ENCODE measurements at places on chromosomes 1 and 21.
A peak's percentile ranks its signal among the peaks of the same experiment; 100 is the strongest.

- no peak for DNase-seq
Measured at GRCh38 chr1:221839321-221839720, 97.4 kb upstream of the DUSP10 start.

DNA sequence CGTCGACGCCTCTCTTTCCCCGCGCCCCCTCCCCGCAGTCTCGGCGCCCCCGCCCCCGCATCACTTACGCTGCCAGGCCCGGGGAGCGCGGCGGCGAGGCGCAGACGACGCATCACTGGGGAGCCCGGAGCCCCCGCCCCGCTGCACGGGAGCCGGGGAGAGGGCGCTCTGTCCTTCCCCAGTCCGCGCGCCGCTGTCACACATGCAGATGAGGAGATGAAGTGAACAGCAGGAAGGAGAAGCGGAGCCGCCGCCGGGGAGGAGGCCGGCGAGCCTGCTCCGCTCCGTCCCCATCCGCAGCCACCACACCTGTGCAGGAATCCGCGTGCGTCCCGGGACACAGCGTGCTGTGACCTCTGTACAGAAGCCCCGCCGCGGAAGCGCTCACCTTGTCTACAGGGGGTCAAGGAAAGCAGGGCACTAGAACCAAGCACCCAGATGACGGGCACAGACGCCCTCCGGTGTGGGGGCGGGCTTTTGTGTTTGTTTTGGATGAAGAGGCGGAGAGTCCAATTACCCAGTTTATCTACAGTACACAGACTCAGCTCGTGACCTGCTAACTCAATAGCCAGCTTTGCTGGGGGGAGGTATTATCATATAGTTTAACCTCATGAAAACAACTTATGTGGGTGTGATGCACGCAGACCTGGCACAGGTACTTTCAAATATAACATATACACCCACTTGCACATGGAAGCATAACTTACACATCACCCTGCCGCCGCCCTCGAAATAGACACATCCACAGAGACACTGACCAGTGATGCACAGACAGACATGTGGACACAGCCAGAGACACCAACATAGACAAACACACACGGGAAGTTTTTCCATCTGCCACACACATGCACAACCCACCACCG is 12.4 kb downstream of the KLHDC8A start:
- no peak for DNase-seq

DNA sequence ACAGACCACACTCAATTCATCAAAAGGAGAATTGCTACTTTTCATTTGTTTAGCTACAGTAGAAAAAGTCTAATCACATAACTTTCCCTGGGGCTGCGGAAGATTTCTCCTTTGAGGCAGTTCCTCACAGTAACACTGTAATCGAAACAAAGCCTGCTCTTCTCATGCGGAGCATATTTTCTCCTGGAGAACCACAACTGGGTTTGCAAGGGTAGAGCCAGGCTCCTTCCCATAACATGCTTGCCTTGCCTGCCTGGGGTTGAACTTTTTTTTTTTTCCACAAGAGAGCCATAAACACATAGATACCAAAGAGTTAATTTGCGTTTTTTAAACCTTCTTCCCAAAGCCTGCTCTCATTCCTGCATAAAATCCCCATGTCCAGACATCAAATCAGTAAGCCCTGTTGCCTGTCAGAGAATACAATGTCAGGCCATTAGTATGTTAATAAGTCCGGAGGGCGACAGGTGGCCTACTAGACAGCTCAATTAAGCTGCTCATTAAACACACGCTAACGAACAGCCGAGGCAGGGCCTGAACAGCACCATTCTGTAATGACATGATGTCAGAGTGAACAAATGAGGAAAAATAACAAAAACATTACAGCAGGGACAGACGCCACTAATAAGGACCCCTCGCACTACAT is 107.1 kb upstream of the OLIG2 start:
- no peak for DNase-seq

DNA sequence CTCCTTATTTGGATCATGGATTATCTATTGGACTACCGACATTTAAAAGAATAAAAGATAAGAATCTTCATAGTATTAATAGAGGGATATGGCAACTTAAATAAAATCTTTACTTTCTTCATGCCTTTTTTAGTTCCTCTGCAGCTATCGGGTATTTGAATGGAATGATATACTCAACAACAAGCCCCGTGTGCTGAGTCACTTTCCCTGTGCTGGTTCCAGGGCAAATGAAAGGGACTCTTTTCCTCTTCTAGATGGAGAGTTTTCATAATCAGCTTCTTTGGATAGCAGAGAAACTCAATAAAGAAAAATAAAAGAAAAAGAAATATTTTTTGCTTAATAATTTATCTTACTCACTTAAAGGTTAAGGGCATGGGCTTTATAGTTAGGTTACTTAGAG is 213.7 kb downstream of the LRRC40 start:
- DNase-seq: no peak

DNA sequence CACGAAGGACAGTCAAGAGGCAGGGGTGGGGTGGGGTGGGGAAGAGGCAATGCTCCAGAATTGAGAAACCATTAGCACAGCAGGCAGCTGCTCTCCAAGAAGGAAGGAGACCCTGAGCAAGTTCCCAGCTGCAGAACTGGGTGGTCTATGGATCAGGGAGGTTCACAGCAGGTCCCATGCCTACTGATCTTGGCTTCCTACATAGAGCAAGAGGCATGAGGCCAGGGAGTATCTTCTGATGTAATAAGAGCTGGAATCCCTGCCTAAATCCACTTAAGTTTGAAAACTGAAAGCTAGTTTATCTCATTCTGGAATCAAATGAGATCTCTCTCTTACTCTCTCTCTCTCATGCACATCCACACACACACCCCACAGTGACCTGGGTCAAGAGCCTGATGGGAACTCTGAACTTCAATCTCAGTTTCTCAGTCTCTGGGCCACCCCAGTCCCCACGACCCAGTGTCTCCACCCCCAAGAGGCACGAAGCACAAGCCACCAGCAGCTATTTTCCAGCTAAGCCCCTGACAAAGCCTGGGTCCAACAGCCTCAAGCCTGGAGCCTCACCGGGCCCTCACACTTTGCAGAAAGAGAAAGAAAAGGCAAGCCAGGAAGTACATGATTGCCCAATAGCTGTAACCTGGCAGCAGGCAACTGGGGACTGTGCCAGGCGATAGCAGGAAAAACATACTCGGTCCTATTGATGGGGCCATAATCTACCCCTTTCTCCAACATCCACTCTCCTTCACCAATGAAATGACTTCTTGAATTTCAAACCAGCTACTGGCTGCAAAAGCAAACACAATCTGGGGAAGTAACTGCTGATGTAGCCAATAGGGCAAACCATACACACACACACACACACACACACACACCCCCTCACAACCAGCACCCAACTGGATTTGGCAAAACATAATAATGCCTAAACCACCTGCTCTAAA is 2.2 kb downstream of the NUAK2 start:
- peak; percentile 33 for DNase-seq

- DNase-seq: no peak
Measured at GRCh38 chr1:158924677-158925076, 6.7 kb upstream of the PYHIN1 start.

- peak; percentile 85 for DNase-seq
Measured at GRCh38 chr1:40665335-40666171, at the start of gene RIMS3. Gene RIMS3 (minus strand): TSS chr1:40665682. CDS start chr1:40641925, 23,757 bp downstream.

DNA sequence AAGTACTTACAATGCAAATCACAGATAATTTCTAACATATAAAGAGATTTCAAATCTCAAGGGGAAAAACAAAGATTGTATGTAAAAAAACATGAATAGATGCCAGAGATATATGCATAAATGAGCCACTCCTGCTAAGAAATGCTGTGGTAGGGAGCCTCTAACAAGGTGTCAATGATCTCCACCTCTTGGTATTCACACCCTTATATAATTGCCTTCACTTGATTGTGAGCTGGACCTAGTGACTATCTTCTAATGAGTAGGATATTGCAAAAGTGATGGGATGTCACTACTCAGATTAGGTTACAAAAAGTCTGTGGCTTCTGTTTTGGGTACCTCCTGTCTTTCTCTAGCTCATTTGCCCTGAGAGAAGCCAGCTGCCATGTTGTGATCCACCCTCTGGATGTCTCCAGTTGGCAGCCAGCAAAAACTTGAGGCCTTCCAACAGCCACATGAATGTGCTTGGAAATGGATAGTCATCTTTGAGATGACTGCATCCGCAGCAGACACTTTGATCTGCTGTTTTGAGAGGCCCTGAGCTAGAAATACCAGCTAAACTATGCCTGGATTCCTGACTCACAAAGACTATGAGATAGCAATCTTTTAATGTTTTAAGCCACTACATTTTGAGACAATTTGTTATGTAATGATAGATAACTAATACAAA is 196.1 kb upstream of the FGGY start:
- DNase-seq: no peak

GRCh38 chr1:42834803-42835202 is 11.6 kb upstream of the ZNF691 start:
- DNase-seq: no peak

DNA sequence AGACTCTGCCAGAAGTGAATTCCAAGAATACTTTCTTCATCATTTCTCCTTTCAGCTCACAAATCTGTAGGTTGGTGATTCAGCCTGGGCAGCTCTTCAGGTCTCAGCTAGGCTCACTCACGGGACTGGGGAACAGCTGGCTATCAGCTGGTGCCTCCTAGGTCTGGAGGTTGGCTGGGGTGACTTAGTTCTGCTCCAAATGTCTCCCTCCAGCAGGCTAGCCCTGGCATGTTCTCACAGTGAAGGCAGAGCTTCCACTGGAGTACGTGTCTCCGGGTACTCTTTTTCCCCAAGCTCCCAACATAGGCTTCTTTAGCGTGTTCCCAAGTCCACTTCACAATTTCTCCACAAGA is 12.5 kb upstream of the VAMP4 start:
- DNase-seq: no peak

- no peak for DNase-seq
Measured at GRCh38 chr1:196477262-196477661, 131.0 kb downstream of the KCNT2 start.

GRCh38 chr1:161727256-161727924 is 6.0 kb downstream of the FCRLB start:
- DNase-seq: peak; percentile 69

GRCh38 chr1:169586395-169587255 is at the start of gene F5:
Gene F5 (minus strand): TSS chr1:169586481. CDS start chr1:169586386, 95 bp downstream.
- peak; percentile 92 for DNase-seq

DNA sequence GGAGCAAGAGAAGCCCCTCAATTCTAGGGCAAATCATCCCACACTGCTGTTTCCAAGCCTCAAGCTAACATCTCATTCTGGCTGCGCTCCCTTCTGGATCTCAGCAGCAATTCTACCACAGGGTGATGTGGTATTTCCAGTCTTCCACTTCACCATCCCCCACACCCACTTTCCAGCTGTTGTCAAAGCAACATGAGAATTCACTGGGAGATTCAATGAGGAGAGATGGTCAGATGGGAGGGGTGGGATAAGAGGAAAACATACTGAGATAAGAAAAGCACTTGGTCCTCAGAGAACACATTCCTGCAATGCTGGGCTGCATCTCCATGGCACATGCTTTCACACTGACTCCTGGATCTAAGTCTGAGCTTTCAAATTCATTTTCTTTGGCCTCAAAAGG is 47.3 kb upstream of the LRRC52 start:
- no peak for DNase-seq

- no peak for DNase-seq
Measured at GRCh38 chr1:24018611-24019580, 38.8 kb upstream of the SRSF10 start.

GRCh38 chr1:53896635-53897229 is 2.7 kb downstream of the DIO1 start:
- DNase-seq: no peak

DNA sequence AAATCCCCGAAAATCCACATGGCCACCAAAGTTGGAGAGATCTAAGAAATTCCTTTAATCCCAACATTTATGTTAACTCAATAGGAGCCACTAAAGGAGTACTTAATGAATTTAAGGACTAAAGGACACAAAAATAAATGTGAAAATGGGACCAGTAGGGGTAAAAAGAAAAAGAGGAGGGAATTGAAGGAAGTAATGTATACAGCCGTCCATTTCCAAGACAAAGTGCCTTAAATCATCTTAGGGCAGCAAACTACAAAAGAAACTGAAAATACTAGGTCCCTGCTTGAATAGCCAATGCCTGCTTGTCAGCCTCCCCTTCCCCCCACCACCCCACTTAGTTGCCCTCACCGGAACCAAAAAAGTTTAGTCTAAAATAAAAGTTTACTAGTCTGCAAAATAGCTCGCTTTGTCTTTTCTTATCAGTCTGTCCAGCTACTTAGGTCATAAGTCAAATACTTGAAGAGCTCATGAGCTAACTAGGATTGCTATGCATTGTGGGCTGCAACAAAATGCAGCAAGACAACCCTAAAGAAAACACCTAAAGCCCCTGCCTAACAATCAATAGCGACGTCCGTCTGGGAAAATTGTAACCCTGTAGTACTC is 66.3 kb upstream of the TLR5 start:
- no peak for DNase-seq

DNA sequence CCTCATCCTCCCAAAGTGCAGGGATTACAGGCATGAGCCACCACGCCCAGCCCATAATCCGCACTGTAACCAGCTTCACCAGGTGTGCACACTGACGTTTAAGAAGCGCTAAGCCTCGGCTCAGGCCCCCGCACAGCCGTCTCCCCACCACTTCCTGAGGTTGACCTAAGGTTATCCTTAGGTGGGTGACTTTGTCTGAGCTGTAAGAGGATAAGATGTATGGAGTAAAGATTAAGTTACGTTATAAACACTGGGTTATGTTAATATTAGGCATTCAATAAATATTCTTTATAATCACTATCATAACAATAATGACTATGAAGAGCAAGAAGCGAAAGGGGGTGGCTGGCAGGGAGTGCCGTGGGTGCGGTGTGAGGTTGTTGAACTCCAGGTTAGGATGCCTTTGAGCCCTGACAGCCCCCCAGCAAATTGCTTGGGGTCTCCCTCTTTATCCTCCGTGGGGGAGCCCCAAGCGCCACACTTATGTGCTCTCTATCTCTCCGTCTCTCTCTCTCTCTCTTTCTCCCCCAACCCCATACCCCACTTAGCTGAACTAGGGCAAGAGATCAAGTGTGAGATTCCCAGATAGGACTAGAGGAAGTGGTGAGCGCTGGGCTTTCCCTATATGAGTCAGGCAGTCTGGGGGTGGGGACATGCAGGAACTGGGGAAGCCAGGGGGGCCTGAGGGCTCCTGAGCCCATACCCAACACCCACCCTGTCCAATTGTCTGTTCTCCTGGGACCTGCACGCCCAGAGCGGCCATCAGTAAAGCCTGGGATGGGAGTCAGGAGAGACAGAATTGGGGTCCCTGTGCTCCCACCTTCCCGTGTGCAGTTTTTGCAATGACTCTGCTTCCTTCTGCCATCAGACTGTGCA is 7.6 kb downstream of the EFHD2 start:
- peak; percentile 75 for DNase-seq

- DNase-seq: no peak
Measured at GRCh38 chr1:228901936-228902681, 166.8 kb downstream of the RHOU start.

DNA sequence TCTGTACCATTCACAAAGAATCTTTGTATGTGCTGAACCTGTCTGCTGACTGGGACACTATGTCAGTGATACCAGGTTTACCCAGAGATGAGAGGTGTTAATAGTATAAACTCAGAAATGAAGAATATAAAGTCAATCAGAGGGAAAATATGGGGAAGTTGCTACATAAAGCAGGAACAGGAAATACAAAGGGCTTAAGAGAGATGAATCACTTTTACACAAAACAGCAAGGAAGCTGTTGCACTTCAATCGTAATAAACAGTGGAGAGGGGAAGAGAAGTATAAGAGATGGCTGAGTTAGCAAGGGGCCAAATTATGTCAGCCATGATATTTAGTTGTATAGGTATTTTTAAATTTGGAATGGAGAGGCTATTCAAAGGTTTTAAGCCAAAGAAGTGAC is 890.2 kb upstream of the NCAM2 start:
- DNase-seq: no peak

Measured in activated CD4-positive, alpha-beta T cell treated with anti-CD3 and anti-CD28 coated beads, Interleukin-10, Interleukin-2, amounts not matched to agents 100 ng/mL and 50 ng/mL, durations not matched to agents 16 hours and 8 hours (primary cell).